Pulmonary artery endothelial cell (primary cell): ENCODE measurements at places on chromosomes 11 and 22. TPM values are rescaled to one million over a fixed set of nuclear protein-coding genes. Genes with fewer than 3 reads are reported as not detected.

GRCh38 chr11:1292018-1292643 is 17.3 kb downstream of the TOLLIP start:
- no peak for DNase-seq

DNA sequence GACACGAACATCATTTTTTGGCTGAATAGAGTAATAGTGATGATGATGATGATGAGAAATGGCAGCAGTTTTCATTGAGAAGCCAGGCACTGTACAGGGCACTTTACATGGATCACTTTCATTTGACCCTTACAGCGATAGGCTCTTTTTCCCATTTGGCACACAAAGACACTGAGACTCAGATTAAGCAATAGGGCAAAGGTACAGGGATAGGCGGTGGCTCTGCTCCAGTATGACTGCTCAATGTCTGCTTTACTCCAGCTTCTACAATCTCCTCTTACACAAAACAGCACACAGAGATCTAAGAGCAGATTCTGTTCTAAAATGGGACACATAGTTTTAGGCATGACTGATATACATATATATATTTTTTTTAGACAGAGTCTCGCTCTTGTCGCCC is 40.6 kb downstream of the MPPED2 start:
- no peak for DNase-seq

DNA sequence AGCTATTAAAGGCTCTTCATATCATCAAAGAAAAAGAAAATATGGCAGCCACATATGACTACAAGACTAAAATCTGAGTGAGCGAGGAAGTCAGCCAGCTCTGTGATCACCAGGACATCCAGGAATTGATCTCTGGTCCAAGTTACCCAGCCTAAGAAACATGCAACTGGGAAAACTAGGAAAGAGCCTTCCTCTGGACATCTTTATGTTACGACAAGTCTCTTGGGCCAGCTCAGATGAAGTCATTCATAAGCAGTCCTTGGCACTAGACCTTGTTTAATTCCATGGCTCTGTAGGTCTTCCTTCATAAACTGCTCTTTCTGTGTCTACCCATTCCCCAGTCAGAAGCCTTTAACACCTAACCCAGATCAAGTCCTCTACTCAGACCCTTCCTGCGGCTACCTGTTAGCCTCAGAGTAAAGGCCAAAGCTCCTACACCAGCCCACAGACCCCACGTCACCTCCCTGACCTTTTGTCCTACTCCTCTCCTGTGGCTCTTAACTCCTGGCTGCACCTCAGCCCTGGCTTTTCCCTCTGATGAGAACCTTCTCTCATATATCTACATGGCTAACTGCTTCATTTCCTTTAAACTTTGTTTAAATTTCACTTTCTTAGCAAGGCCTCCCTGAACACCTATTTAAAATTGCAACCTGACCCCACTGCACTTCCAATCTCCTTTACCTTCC is 134.0 kb downstream of the KIF18A start:
- DNase-seq, result no peak

GRCh38 chr11:64096835-64097234 is 61.1 kb downstream of the FLRT1 start:
- no peak for DNase-seq

DNA sequence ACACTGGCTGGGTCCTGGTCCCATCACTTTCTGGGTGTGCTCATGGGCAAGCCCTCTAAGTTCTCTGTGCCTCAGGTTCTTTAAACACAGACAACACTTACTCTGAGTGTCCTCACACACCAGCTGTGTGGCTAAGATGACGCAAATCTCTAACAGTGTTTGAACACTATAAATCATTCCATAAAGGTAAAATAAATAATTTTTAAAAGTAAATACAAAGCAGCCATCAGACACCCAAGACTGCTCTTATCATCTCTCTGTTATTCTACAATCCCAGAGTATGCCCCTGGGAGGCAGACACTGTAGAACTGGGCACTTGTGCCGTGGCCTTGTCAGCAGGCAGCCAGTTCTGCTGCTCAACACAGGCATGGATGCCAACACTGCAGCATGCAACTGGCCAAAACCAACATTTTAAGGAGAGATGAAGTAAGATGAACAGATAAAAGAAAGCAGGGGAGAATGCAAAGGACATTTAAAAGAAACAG is 56.8 kb downstream of the RPL27A start:
- DNase-seq, result no peak

DNA sequence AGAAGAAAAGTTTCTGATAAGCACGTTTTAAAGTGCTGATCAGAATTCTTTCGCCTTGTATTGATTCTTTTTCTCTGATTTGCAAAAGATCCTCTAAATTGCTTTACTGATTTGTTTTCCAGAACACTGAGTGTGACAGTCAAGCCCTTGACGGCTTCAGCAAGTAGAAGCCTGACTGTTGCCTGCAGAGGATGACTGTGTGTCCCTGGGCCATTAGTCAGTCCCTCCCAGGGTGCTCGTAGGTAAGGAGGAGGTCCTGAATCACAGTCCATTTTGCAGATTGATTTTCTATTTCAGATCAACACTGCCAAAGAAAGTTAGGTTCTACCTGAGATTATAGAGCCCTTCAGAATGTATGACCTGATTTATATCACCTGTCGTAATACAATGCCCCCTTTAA is 38.6 kb upstream of the POGLUT3 start:
- no peak for DNase-seq

GRCh38 chr22:45722006-45722405 is 50.4 kb downstream of the ATXN10 start:
- no peak for DNase-seq

- DNase-seq, result no peak
These were observed 114.0 kb downstream of the ZNF280B start for GRCh38 chr22:22394591-22394990.

GRCh38 chr11:112554586-112554985 is 293.9 kb upstream of the PLET1 start:
- DNase-seq, result no peak

GRCh38 chr11:27592098-27592780 is 85.7 kb upstream of the LIN7C start:
- DNase-seq, result no peak

GRCh38 chr11:127996825-127997224 is 590.5 kb downstream of the ETS1 start:
- DNase-seq, result no peak

- DNase-seq, result no peak
These were observed 22.8 kb upstream of the GPR83 start for GRCh38 chr11:94424011-94424410.

- DNase-seq, result no peak
These were observed 379.2 kb downstream of the AASDHPPT start for GRCh38 chr11:106456647-106457046.

DNA sequence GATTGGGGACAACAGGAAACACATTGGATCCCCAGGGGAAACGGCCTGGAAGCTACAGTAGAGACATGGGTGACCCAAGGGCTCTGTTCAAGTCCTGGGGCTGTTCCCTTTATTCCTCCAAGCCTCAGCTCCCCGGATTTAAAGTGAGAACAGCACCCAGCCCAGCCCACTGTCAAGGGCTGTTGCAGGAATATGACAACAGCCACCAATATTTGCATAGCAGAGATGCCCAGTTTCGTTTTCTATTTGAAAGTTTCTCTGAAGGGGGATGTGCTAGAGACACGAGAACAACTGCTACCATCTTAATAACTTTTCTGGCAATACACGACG is 81.1 kb upstream of the WNT7B start:
- DNase-seq, result no peak

DNA sequence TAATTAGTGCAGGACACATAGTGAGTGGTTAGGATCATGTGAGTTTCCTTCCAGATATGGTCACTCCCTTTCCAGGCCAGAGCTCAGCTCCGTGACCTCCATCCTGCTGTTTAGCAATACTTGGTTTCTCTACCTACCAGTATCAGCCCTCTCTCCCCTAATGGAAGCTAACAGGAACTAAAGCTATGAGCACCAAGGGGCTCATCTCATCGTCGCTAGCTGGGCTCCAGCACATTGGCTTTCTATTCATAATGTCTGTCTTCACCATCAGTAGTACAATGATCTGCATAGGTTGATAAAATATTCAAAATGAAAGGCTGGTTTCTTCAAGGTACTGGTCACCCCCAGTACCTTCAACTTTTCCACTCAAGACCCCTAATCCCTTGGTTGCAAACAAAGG is 2.4 kb upstream of the GALNT18 start:
- DNase-seq, result no peak

DNA sequence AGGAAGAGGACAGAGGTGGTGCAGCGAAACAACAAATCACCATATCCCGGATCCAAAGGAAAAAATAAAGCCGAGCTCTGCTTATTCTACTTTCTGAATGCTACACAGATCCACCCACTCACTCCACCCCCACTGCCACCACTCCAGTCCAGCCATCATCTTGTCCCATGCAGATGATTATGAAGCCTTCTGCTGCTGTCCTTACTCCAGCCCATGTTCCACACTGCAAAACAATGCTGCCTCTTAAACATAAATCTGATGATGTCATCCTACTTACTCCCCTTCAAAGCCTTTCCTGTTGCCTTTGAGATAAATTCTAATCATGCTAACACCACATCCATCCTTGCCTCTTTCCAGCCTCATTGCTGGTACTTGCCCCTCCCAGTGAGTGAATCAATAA is 6.5 kb upstream of the DRD2 start:
- DNase-seq, result no peak

- no peak for DNase-seq
These were observed 31.1 kb downstream of the MRGPRX4 start for GRCh38 chr11:18203723-18204122.

C11orf54 gene
- 13.3 and 14.0 TPM in 2 replicates for total RNA-seq

DCHS1 gene
- total RNA-seq, result 41.7 and 47.4 TPM in 2 replicates

CRYAB gene
- total RNA-seq, result 0.33 and 2.7 TPM in 2 replicates

GAS2 gene
- 0.53 and 0.88 TPM in 2 replicates for total RNA-seq

PANX1 gene
- total RNA-seq, result 24.3 and 28.8 TPM in 2 replicates

MPPED2 gene
- total RNA-seq, result not detected in 2 replicates

CLDN25 gene
- not detected in 2 replicates for total RNA-seq

OR10W1 gene
- not detected in 2 replicates for total RNA-seq

PHETA2 gene
- 17.5 and 25.4 TPM in 2 replicates for total RNA-seq

WBP2NL gene
- total RNA-seq, result 0.18 and 0.20 TPM in 2 replicates

MS4A6A gene
- total RNA-seq, result 0.33 and 0.60 TPM in 2 replicates

MMP12 gene
- not detected in 2 replicates for total RNA-seq

RFPL3 gene
- not detected in 2 replicates for total RNA-seq
